ENCODE measurements at places on chromosomes 2 and 18.

DNA sequence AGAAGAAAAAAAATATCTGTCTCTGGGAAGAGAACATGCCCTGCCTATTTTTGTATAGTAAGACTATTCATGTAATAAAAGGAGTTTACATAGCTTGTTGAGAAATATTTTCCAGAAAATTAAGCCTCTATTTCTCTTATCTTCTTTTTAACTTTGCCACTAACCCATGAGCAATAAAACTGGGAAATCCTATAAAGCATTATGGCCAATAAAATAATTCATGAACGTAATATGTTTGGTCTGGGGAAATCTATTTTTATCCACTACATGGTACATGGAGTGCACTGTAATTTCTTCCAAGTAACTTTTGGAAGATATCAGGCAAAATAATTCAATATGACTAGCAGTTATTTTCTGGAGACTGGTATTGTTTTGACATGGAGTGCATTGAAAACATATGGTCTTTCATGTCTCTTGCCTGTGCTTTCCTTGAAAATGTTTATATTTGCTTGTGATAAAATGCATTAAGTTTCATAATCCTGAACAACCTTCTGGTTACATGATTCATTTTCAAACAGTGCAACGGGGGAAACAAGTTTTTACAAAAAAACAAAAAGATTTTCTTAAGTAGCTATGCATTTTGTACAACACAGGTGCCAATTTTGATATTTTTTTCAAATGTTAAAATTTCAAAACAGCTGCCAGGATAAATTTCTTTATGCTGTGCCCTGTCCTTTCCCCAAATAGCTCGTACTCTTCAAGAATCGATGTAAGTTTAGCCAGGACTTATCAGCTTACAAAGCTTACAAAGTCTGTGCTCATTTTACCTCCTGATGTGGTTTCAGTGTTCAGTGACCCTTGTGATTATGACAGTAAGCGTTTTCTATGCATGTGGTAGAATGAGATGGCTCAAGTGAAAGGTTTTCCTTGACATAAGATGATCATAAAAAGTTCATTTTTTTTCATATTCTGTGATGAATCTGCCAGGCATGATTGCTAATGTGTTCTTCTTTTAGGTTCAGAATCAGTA, 194.5 kb downstream of the UBE2E3 start:
- DNase-seq: no peak

- no peak for DNase-seq
Observed at GRCh38 chr2:3023531-3023930, 354.1 kb downstream of the EIPR1 start.

DNA sequence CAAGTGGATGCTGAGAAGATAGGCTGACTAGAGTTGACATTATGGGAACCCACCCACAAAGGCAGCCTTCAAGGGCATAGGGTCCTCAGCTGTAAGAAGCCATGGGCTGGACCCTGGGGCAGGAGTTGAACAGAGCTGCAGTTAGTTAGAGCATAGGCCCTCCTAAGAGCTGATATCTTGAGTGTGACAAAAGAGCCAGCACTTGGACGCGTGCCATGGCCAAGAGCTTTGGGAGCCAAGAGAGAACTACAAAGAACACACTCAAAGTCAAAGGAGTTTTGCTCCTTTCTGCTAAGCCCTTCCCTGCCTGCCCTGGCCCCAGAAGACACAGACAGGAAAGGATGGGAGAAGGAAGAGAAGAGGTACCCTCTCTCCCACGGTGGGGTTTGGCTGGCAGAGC, 29.9 kb upstream of the AGAP1 start:
- DNase-seq: no peak

- DNase-seq: no peak
Observed at GRCh38 chr18:63145851-63146555, 173.6 kb downstream of the BCL2 start.

GRCh38 chr2:214103276-214104001, 307.4 kb upstream of the VWC2L start:
- no peak for DNase-seq

DNA sequence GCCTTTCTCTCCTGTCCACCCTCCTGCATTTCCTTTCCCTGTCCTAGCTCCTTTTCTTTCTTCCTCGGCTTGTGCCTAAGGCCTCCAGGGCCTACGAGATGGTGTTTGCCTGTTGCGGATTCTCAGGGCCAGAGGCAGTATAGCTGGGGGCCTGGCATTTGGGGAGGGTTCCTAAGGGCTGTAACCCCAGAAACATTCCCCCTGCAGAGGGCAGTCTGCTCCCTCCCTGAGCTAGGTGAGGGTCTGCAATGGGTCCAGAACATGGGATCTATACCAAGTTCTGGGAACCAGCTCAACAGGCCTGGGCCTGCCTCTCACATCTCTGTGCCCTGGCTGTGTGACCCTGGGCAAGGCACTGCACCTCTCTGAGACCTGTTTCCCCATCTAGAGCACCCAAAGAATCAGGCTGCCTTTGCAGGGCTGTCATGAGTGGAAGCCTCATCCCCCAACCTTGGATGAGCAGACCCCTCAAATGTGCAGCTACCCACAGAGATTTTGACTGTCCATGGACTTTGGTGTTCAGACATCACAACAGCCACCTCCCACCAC, 97.5 kb downstream of the GLI2 start:
- no peak for DNase-seq

GRCh38 chr2:241764275-241765241, 12.1 kb upstream of the GAL3ST2 start:
- DNase-seq: no peak

- DNase-seq: no peak
Observed at GRCh38 chr18:64981915-64982314, 768.9 kb upstream of the CDH7 start.

DNA sequence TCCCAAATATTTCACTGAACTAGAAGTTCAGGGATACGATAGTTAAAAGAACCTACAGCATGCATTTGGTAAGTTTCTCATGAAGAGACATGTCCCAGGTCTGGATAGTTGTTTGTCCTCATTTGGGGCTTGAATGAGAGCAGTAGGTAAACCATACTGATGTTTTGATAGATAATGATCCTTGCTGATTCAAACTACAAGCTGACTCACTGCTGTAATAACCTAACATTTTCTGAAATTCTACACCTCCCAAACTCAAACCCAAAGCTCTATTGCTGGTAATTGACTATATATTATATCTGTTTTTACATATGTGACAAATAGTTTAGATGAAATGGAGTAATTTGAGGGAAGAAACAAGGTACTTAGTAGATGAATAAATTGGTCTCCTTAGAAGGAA, 154.1 kb upstream of the BOD1L2 start:
- DNase-seq: no peak

- no peak for DNase-seq
Observed at GRCh38 chr2:189952536-189953109, 109.9 kb downstream of the MSTN start.

DNA sequence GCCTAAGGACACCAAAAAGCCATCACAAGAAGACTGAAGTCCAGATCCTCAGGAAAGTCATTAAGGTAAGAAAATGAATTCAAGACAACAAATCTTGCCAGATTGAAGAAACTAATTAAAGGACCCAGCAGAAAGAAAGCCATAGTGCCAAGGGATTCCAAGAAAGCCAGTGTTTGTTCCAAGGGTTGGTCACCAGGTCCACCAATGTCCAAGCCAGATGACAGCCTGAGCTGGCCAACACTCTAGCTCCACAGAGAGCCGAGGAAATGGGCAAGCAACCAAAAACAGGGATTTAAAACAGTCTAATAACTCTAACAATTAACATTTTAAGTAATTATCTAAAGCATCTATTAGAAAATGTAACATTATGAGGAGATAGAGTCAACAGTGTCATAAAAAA, 49.2 kb downstream of the DNER start:
- DNase-seq: no peak

DNA sequence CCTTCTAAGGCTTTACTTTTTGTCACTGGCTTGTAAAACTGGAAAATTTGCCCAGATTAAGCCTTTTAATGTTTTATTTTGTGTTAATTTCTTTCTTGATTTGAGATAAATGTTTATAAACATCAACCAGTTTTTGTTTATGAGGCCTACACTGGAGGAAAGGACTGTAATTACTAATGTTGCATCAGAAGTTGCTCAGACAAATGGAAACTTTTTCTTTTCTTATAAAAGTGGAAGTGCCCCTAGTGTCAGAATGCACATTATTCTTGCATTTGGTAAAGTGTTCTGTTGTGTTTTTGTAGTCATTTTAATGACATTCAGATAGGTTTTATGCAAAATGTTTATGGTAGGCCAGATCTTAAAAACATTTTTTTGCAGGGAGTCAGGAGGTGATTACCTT, 25.3 kb downstream of the LCLAT1 start:
- DNase-seq: no peak

- DNase-seq: peak; percentile 29
Observed at GRCh38 chr2:160994141-160995002, 165.9 kb upstream of the TANK start.

GRCh38 chr2:101251844-101252407, 760 bp upstream of the CNOT11 start:
- no peak for DNase-seq

GRCh38 chr2:180258579-180258978, 251.5 kb upstream of the CWC22 start:
- DNase-seq: no peak

GRCh38 chr2:222548992-222549391, 106.9 kb downstream of the FARSB start:
- no peak for DNase-seq

- DNase-seq: no peak
Observed at GRCh38 chr2:233026198-233026813, 6.2 kb upstream of the NEU2 start.

DNA sequence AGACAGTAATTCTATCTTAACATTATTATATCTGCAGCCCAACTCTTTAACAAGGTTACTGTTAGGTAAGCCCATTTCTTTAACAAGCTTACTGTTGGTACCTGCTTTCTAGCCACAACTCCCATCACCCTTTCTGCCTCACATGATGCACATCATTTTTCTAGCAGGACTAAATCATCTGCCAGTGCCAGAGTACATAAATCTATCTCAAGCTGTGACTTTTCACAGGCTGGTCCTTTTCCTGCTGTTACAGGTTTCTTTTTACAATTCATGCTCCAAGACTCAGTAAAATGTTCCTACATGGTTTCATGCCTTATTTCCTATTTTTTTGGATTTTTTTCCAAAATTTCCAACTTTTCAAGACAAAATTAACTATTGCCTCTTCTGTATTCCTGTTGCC, 30.4 kb upstream of the ZC3H15 start:
- no peak for DNase-seq

- no peak for DNase-seq
Observed at GRCh38 chr2:63790906-63791305, 50.8 kb upstream of the UGP2 start.

GRCh38 chr2:31896293-31896692, 114.5 kb downstream of the MEMO1 start:
- DNase-seq: no peak

DNA sequence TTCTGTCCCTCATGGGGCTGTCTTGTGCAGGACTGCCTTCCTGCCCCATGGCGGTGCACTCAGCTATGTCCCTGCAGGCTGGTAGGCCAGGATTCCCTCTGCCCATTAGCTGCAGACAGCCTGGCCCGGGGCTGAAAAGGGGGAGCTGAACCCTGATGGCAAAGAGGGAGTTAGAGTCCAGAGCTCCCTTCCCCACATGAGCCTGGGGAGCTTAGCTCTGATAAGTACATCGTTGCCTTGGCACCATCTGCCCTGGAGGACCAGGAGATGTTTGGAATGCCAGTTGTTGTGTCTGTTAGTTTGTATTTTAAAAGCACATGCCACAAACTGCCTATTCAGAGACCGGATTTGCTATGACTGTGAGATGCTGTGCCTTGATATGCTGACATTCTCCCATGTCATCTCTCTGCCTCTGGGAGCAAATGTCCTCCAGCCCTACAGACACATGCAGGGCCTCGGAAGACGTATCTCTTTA, 65.1 kb upstream of the AFF3 start:
- no peak for DNase-seq

DNA sequence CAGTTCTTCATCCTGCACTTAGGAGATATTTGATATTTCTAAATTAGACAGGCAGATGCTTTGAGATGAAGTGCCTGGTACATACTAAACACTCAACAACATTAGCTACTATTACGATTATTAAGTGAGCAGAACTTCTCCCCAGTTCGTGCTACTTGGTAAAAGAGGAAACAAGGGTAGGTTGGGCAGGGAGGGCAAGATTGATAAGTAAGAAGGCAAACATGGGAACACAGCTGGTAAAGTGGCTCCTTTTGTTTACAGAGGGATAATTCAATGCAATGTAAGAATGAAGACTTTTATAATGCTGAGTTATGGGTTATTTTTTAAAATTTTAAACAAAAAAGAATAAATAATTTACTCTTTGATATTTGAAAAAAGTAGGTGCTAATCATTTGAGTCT, 15.9 kb upstream of the WIPF1 start:
- DNase-seq: no peak

DNA sequence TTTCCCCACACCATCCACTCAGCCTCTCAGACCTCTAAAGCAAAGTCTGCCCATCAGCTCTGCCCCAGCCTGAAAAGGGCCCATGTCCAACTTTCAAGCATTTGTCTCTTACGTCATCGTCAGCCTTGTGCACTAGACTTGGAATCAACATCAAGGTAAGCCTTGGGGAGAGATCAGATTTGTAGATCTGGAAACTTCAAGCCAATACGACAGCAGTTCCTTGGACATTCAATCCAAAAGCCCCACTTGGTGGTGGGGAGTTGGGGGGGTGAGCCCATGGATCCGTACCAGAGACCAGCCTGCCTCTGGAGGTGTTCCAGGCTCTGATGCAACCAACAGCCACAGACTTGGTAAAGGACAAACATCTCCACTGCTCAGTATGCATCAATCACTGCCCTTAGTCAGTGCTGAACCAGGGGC, 206.8 kb upstream of the MEIS1 start:
- DNase-seq: no peak

DNA sequence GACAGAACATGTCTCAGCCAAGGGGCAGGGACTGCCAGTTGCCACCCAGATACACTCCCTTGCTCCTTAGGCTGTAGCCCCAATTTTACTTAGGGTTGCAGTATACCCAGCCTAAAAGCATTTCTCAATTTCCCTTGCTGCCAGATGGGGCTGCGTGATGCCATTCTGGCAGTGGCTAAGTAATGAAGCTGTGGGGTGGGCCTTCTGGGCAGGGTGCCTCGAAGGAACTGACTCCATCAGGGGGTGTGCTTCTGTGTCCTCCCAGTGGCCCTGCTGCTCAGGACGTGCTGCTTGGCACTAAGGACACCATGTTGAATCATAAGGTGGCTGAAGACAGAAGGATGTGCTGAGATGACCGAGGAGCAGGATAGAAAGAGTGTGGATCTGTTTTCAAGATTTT, 74.2 kb downstream of the VWA3B start:
- no peak for DNase-seq

DNA sequence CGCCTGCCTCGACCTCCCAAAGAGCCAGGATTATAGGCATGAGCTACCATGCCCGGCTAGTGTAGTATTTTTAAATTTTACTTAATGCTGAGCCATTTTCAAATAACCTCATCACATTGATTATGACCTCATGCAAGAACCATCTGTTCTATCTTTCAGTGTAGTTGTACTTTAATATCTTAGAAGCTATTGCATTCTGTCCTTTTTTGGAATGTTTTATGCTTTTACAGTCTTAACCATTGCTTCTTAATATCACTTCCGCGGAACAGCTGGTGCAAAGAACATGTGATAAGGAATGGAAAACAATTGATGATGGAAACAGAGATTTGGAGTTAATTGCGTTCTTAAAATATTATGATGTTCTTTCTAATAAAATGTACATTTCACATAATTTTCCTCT, 2.7 kb downstream of the GEN1 start:
- no peak for DNase-seq
